ENCODE measurements at places on chromosomes 12 and 14.

DNA sequence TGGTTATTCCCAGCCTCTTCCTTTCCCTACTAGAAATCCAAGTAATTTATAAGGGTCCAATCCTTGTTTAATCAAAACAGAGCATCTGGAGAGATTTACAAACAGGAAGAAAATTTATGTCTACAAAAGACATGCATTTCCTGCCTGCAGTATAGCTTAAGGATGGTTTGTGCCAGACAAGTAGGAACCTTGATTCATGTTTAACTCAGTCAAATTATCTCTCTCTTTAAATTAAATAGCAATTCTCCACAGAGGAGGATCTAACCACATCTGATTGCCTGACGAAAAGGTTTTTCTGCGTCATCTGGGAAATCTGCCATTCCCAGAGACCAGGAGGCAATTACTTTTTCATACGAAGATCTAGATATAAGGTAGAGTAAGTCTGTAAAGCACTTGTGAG lies 105.2 kb downstream of the ZFC3H1 start:
- DNase-seq = no peak

DNA sequence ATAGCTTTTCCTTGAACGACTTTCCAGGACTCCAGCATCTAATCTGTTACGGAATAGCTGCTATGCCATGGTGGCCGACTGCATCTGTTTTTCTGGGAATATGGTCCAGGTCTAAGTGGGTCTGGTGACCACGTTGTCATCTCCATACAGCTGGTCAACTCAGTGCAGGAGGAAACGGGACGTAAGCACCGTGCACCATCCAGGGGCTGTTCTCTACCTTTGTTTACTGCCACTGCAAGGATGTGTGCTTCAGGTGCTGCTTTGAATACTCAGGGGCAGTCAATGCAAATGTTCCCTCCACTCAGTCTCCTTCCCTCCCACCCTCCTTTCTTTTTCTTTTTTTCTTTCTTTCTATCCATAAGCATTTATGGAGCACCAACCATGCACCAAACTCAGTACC lies 648.2 kb downstream of the VRK1 start:
- DNase-seq = no peak

DNA sequence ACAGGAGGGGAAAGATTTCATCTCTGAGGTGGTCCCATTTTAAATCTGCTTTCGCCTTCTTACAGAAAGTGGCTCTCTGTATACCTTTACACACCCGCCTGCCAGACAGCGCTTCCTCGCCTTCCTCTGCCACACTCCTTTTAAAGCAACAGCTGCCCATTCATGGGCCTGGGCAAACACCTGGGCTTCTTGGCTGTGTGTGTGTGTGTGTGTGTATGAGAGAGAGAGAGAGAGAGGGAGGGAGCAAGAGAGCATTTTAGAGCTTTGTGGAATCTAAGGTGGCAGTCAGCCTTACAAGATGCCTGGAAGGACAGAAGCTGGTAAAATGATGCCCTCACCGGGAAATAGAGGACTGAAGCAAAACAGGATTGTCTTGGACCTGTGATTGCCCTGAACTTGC lies 20.0 kb downstream of the PTHLH start:
- DNase-seq = no peak

- DNase-seq = no peak
These were observed 2.9 kb downstream of the NGB start for GRCh38 chr14:77267937-77268699.

DNA sequence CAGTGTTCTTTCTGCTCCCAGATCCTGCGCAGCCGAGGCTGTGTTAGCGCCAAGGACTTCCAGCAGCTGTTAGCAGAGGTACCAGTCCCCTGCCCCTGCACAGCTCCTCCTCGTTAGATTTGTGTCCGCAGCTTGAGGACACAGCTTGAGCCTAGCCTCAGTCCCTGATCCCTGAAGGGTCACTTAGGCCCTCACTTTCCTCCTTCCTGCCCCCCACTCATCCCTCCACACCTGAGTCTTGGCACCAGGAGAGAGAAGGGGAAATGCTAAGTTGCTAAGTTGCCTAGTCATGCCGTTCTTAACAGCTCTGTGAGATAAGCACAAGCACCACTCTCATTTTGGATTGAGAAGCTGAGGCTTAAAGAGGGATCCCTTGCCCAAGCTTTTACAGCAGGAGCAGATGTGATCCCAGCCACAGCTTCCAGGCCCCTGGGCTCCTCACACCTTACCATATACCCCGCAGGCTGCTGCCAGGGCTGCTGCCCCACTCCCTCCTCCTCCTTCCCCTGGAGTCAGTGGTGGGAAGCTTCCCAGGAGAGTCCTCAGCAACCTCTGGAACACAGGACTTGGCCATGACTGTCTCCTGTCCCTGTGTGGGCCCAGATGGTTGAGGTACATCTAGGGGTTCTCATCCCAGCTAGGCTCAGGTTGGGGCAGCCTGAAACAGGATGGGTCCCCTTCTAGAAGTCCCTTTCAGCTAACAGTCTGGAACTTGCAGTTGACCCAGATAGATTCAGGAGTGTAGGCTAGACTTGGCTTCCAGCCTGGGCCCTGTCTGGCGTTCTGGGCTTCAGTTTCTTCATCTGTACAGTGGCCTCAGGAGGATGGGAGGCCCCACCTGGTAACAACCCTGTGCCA lies 975 bp downstream of the OGFOD2 start:
- DNase-seq = no peak

All from stimulated activated CD4-positive, alpha-beta T cell treated with anti-CD3 and anti-CD28 coated beads, Interleukin-15, amount 100 ng/mL, for 1 hour (primary cell).